ENCODE measurements at places on chromosomes 7 and 10. TPM values are rescaled to one million over a fixed set of nuclear protein-coding genes. Genes with fewer than 3 reads are reported as not detected.

The DPYSL4 gene
- total RNA-seq, result 24.0 TPM

The TMEM196 gene
- not detected for total RNA-seq

The ZMIZ2 gene
- total RNA-seq, result 234 TPM

The CFAP46 gene
- total RNA-seq, result not detected

The SUN3 gene
- not detected for total RNA-seq

The EPHB6 gene
- total RNA-seq, result 7.8 TPM

The KAZALD1 gene
- total RNA-seq, result 0.47 TPM

The OPALIN gene
- total RNA-seq, result not detected

The SPDYE2 gene
- total RNA-seq, result not detected

The OIT3 gene
- not detected for total RNA-seq

The ERCC6 gene
- 21.0 TPM for total RNA-seq

The MACROH2A2 gene
- 3.5 TPM for total RNA-seq

The KCND2 gene
- total RNA-seq, result not detected

The CACNB2 gene
- not detected for total RNA-seq

The ACSL5 gene
- 71.8 TPM for total RNA-seq

Data from T-helper 1 cell treated with Interleukin-12 subunit alpha and Interleukin-12 subunit beta and Interleukin-4 antibody, amounts not matched to agents 30 ng/mL and 1 ng/mL, for 36 hours (primary cell).